ENCODE measurements at places on chromosomes 7 and 10.

GRCh38 chr7:131016230-131016629 lies 282.2 kb upstream of the KLF14 start:
- DNase-seq = no peak

DNA sequence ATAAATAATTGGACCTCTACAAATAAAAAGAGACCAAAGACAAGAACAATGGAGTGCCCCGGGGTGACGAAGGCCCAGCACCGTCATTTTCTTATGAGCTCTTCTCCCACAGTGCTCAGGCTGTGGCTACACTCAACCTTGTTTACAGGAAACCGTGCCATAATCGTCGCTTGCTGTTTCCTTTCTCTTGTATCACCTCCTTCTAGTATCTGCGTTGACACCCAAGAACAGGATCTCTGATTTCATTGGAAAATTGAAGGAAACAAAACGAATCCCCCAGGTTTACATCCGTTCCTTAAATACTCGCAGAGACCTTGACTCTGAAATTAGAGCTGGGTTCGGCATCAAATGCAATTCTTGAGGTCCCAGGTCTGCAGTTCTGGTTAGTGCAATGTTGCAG lies 1.7 kb upstream of the IGFBP3 start:
- DNase-seq = peak; percentile 33

DNA sequence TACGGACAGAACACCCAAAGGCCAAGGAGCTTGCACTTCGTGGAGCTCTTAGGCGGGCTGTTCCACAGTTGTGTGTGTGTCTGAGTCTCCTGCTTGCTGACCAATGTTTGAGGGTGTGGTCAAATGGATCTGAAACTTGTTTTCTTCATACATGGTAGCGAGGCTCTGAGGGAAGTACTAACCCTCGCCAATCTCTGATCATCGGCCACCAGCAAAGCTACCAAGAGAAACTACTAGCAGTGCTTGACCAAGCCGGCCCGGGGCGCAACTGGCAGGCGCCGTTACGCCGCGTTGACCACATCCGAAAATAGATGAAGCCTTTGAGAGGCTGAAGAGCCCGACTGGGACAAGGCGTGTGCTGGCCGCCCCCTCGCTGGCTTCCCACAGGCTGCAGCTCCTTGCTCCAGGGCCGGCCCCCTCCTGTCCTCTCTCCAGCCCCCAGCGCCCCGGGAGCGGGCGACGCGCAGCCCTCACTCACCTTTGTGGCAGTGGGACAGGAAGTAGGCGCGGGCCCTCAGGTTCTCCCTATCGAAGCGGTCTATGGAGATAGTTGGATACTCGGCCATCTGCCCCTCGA lies 384 bp downstream of the DCLRE1C start:
- DNase-seq = peak; percentile 73

- DNase-seq = no peak
These were observed 386.9 kb upstream of the LRRTM3 start for GRCh38 chr10:66538908-66539307.

DNA sequence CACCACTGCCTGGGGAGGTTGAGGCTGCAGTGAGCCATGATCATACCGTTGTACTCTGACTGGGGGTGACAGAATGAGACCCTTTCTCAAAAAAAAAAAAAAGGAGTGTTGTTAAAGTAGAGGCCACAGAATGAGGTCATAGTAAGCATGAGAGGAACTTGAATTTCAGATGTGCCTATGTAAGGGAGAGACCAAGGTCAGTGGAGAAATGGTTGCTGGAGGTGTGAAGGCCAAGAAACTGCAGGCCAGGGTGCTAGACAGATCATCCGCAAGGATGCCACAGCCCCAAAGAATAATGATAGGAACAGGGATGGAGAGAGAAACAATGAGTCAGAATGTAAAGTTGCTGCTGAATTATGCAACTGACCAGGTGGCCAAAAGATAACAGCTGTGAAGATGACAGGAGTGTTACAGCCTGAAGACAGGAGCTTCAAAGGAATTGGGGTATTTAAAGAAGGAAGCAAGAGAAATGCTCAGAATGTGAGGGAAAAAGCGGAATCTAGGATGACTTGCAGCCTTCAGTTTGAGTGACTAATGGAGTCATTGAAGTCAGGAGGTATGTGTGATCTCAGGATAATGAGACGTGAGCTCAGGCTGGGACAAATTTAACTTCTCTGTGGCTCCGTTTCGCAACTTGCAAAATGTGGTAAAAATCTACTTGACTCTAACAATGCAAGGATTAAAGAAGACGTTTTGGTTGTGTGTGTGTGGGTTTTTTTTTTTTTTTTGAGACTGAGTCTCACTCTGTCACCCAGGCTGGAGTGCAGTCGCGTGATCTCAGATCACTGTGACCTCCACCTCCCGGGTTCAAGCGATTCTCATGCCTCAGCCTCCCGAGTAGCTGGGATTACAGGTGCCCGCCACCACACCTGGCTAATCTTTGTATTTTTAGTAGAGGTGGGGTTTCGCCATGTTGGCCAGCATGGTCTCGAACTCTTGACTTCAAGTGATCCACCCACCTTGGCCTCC lies 22.2 kb downstream of the TYW1B start:
- peak; percentile 89 for DNase-seq

DNA sequence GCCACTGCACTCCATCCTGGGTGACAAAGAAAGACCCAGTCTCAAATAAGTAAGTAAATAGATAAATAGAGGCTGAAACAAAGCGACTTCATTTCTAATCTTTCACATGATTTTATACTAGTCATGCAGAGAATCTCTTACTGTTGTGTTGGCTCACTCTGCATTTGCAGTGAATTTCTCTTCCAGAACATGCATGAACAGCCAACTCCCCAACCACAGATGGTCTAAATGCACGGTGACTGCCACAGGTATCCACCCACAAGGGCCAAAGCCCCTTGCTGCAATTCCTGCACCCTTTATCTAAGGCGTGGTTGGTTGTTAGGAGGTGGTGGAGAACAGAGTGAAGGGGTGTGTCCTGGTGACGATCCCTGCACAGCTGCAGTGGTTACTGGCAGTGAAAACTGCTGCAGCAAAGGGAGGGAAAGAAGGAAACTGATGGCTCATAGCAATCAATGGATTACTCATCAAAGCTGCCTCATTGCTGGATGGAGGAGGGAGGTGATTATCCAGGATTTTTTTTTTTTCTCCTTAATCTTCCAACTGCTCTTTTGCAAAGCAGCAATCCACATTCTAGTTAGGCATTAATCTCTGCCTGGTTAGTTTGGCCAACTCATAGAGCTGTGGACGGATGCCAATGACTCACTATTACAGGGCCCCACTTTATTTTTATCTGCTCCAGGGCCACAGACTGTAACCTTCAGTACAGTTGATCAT lies 50.6 kb downstream of the PRTFDC1 start:
- peak; percentile 98 for DNase-seq

DNA sequence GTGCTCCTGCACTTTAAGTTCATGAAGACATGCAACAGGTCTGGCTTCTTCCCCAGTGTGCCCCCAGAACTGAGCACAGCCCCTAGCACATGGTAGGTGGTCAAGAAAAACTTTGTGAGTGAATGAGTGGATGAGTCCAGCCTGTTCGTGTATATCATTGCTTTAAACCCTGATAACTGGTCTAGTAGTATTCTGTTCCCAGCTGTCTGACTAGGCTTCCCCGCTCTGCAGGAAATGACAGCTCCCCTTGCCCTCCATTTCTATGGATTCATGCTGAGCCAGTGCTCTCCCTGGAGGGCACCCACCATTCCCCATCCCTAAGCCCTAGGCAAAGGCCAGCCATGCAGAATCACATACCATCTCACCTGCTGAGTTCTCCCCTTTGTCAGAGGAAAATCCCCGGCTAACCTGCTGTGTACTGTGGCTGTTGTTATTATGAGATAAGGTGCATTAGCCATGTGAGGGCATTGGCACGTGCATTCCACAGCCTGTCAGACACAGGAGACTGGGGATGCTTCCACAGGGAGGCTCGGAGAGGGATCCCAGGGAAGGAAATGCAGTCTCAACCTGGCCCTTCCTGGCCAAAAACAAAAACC lies 698.9 kb downstream of the GRID1 start:
- DNase-seq = no peak

DNA sequence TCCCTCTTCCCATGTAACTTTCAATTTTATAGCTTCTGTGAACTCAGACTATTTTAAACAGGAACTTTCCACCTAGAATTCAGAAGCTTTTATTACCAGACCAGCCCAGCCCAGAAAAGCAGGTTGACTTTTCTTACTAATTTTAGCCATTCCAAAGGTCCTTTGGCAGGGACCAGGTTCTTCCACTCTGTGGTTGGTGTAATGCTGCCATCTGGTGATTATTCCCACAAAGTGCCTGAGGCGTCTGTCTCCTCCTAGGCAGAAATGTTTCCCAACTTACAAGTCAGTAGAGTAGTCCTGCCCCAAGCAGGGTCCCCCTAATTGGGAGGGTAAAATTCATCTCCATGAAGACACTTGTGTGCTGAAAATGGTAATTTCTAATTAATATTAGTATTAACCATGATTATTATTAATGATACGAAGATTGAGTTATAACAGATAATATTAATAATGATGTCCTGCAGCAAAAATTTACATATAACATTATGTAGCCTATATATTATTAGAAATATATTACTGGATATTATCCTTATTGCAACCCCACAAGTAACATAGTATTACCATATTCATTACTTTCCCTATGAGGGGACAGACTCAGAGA lies 53.0 kb upstream of the PPP1R17 start:
- DNase-seq = peak; percentile 45

DNA sequence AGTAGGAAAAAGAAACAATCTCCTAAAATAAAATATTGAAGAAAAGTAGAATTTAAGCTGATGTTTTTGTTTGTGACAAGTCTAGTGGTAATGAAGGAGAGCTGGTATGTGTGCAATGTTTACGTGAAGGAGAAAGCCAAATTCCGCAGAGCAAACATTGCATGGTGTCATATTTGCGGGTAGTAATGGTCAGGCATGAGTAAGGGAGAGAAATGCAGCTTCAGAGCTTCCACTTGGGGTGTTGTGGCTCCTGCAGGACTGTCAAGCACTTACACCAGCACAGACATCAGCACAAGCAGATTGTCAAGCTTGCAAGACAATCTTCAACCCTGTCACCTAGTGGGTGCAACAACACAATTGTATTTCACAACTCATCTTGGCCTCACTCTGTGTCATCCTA lies 136.5 kb upstream of the ETV1 start:
- no peak for DNase-seq

- DNase-seq = no peak
These were observed 40.3 kb upstream of the PSMG3 start for GRCh38 chr7:1610013-1610677.

DNA sequence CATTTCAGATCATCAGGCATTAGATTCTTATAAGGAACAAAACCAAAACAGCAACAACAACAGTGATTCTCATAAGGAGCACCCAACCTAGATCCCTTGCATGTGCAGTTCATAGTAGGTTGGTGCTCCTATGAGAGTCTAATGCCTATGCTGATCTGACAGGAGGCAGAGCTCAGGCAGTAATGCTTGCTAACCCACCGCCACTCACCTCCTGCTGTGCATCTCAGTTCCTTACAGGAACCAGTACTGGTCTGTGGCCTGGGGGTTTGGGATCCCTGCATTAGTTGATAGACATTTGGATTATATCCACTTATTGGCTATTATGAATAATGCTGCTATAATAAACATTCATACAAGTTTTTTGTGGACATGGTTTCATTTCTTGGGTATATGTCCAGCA lies 14.0 kb downstream of the MKLN1 start:
- no peak for DNase-seq

GRCh38 chr10:122348512-122348911 lies 26.0 kb upstream of the PLEKHA1 start:
- no peak for DNase-seq

- DNase-seq = no peak
These were observed 75.9 kb downstream of the MYL10 start for GRCh38 chr7:101553018-101553770.

DNA sequence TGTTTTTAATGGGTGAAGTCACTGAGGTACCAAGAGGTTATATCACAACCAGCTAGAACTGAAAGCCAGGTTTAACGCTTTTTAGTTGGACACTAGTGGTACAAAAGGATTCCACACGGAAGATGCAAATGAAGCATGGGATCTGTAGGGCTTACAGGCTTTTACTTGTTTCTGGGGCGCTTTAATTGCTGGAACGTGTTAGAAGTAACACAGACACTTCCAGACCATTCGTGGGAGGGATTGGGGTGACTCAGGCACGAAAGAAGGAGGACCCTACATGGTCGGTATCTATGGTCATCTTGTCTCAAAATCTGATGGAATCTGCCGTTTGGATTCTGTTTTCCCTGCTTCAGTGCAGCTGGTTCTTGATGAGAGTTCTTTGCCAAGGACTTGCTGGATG lies 1.0 kb downstream of the YKT6 start:
- DNase-seq = no peak

- DNase-seq = no peak
These were observed 54.8 kb upstream of the EXOC4 start for GRCh38 chr7:133197972-133198544.

DNA sequence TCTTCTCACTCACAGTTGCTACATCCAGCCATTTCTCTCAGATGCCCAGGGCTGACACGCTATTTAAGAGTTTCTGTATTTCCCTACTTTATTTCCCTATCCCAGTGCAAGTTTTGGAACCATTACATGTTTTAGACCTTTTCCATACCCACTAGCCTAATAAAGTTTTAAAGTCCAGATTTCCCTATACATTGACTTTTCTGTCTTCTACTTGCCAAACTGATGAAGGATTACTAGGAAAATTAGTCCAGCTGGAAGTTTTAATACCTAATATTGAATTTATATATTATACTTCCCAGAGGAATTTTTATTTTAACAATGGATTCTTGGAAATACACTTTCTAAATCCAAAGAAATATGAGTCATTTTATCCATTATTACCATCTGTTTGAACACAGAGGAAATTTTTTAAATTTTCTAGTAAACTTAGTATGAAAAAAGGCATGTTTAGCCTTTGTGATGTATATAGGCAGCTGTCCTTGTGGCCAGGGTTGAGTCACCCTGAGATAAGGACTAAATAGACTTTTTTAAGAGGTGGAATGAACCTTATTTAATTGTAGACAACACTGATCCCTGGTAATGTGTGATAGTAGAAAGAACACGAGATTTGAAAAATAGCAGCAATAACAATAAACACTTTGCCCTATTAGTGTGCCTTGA lies 205.0 kb downstream of the TFEC start:
- peak; percentile 53 for DNase-seq

DNA sequence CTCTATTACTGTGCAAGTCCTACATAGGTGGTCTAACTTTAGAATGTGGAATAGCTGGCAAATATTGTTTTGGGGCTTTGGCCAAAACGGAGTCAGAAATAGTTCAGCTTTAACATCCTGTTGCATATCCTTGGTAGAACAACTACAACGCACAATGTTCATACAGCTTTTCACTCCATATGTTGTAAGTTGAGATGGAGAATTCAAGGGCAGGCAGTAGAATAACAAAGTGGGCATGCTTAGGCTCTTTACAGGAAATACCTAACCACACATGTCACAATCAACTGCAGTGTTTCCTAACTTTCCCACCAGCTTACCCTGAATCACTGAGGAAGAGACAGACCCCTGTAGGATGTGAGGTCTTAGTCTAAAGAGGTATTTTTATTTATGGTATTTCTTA lies 122.3 kb downstream of the PPP1R3A start:
- DNase-seq = peak; percentile 86
